ENCODE measurements at places on chromosomes 5 and 9. TPM values are rescaled to one million over a fixed set of nuclear protein-coding genes. Genes with fewer than 3 reads are reported as not detected.

Gene MCC
- 25.2 TPM for total RNA-seq

Gene PPP2R2B
- 0.29 TPM for total RNA-seq

Gene FKTN
- total RNA-seq = 13.5 TPM

Gene PCDHA1
- not detected for total RNA-seq

Gene GABRP
- 0.19 TPM for total RNA-seq

Gene LAMC3
- 4.8 TPM for total RNA-seq

Gene CATSPER3
- 0.61 TPM for total RNA-seq

Gene LTC4S
- 9.6 TPM for total RNA-seq

Gene MARCHF11
- not detected for total RNA-seq

Gene ADGRD2
- total RNA-seq = not detected

Gene CCL27
- not detected for total RNA-seq

Gene MPDZ
- 46.0 TPM for total RNA-seq

Gene ISCA1
- total RNA-seq = 45.2 TPM

Gene PCDHGA4
- 4.7 TPM for total RNA-seq

Gene FAM151B
- total RNA-seq = 4.0 TPM

Gene FANCC
- 8.8 TPM for total RNA-seq

Gene NMUR2
- total RNA-seq = not detected

Gene LHX6
- 20.9 TPM for total RNA-seq

Gene TAF11L10
- not detected for total RNA-seq

Gene ITK
- 4.5 TPM for total RNA-seq

Gene PCDHB9
- total RNA-seq = 1.0 TPM

Gene SV2C
- total RNA-seq = not detected

Gene HTR1A
- total RNA-seq = not detected

Gene PCDHGB1
- 1.3 TPM for total RNA-seq

Gene ORM2
- not detected for total RNA-seq

Gene ZNF462
- total RNA-seq = 45.2 TPM

Gene C9orf153
- total RNA-seq = 0.55 TPM

Gene PPIC
- total RNA-seq = 34.3 TPM

Gene STPG3
- not detected for total RNA-seq

Gene PCDHGB5
- total RNA-seq = 5.9 TPM

Gene TXNDC8
- not detected for total RNA-seq

Gene LRRC14B
- not detected for total RNA-seq
